ENCODE measurements at places on chromosomes 2 and 18. TPM values are rescaled to one million over a fixed set of nuclear protein-coding genes. Genes with fewer than 3 reads are reported as not detected.

DNA sequence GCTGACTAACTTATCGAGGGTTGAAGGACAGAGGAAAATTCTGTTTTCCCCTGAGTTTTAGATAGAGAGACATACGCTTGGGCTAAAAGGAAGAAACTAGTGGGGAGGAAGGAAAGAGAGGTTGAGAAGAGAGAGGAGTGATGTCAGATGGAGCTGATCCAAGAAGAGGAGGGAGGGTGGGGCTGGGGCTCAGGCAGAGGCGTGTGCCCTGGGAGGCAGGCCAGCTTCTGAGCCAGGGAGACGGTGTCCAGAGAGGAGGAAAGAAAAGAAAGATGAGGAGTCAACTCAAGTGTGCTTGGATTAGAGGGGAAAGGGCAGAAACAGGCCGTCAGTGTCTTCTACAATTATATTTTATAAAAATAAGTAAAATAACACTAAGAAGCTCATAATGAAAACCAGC lies 56.2 kb downstream of the EMILIN2 start:
- DNase-seq: no peak

DNA sequence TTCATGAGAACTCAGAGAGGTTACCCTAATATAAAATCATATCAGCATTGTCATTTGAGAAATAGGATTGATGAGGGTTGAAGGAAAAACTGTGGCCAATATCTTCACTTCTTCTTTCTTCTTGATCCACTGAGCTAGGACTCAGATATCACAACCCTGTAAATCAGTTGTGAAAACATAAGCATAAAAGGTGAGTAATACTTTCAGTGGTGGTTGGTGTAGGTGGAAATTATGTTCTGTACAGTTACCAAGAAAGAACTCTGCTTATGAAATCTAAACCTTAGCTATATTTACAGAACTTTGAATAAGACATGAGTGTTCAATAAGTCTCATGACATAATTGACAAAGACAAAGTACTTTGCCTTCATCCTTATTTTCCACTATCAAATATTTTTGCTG lies 56.3 kb downstream of the PAX3 start:
- no peak for DNase-seq

DNA sequence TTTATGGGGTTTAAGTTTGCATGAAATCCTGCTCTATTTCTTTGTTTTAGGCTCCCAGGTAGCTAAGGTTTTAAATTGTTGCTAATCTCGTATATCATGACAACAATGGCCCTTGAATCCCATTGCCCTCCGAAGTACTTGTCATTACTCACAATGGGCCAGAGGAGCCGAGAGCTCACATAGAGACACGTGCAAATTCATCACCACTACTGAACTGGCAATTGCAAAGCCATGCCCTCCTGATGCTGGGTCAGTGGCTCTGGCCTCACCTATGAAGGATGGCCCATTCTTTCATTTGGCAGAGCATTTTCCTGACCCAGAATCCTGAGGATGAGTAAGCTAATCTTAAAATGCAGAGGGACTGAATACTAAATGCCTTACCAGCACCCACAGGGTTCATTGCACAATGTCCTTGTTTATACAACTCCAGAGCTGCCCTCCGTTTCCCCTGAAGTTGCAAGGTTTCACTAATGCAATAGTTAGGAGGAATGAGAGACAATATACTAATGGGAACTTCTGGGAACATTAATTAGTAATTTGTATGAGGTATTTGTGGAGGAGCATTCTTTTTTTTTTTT lies 71.6 kb upstream of the GAREM1 start:
- DNase-seq: no peak

GRCh38 chr18:48869591-48869990 lies 81.2 kb downstream of the SMAD7 start:
- DNase-seq: no peak

DNA sequence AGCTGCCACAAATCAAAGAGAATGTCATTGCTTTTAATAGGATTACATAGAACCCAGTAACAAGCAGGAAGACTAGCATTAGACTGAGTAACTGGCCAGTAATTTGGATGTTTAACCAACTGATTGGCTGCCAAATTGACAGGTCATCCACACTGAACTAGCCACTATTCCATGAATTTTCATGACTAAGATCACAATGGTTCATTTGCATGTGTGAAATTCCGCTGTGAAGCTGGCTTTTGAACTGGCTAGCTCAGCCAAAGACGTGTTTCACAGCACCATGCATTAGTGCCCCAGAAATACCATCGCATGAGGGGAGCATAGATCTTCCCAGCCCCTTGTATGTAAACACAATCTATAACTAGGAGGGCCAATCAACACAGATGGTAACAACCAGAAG lies 649.8 kb downstream of the ARHGAP15 start:
- DNase-seq: no peak

GRCh38 chr2:226903179-226903578 lies 67.3 kb downstream of the RHBDD1 start:
- no peak for DNase-seq

DNA sequence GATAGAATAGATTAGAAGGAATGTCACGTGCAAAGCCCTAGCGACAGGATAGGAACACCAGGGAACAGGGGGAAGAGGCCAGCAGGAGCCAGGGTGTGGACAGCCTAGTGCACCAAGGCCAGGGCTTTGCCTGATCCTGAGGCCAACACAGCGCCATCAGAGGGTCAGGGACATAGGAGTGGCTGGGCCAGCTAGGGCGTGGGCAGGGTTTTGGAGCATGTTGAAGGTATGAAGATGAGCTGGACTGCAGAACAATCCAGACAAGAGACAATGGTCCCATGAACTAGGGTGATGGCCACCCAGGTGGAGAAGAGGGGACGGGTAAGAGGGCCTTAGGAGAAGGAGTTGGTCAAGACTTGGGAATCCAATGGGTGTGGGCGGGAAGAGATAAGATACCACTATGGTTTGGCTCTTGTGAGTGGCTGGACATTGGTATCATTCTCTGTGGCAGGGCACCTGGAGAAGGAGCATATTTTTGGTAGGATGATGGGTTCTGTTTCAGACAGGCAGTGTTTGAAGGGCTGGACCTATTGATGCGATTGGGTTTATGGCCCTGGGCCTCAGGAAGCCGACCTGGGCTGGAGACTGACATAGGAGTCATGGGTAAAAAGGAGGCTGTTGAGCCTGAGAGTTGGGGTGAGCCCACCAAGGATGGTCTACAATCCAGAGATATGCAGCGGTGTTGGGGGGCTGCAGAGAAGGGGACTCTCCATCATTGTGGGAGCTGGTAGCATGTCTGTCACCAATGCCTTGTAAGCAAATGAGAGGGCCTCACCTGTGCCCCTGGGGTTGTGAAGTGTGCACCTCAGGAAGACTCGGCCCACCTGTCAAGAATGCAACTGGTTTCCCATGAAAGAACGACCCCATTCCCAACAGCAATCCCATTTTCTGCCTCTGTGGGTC lies 2.0 kb upstream of the HS1BP3 start:
- no peak for DNase-seq

- peak; percentile 82 for DNase-seq
These were observed 8.1 kb upstream of the SOS1 start for GRCh38 chr2:39128919-39129391.

DNA sequence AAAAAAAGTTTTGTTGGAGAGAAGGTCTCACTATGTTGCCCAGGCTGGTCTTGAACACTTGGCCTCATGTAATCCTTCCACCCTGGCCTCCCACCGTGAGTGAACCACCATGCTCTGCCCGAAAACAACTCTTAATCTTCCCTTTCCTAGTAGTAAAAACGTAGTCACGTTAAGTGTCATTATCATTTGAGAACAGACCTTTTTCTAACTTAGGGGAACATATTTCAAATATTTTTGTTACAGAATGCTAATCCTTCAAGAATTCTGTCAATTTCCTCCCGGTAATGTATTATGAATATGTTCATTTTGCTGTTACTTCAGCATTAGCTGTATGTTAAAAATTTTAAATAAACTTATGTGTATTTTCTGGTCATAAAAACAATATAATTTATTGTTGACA lies 49.7 kb downstream of the MTA3 start:
- no peak for DNase-seq

HOXD13 gene
- polyA plus RNA-seq: not detected

MYCN gene
- not detected for polyA plus RNA-seq

APLF gene
- polyA plus RNA-seq: 2.2 TPM

Data from CD4-positive, CD25-positive, alpha-beta regulatory T cell (primary cell).